ENCODE measurements at places on chromosomes 16 and 17. TPM values are rescaled to one million over a fixed set of nuclear protein-coding genes. Genes with fewer than 3 reads are reported as not detected.

HOXB9 gene
- total RNA-seq = not detected

ETV4 gene
- total RNA-seq = 4.3 TPM

WNK4 gene
- total RNA-seq = not detected

MT1A gene
- total RNA-seq = not detected

ACSM3 gene
- total RNA-seq = 4.4 TPM

BCAR1 gene
- total RNA-seq = 54.8 TPM

SHBG gene
- not detected for total RNA-seq

CIITA gene
- 7.2 TPM for total RNA-seq

PIPOX gene
- total RNA-seq = 1.2 TPM

WSCD1 gene
- total RNA-seq = 29.5 TPM

WNT3 gene
- total RNA-seq = 1.4 TPM

KRTAP2-3 gene
- not detected for total RNA-seq

MYO18A gene
- 236 TPM for total RNA-seq

NPIPA2 gene
- not detected for total RNA-seq

VASN gene
- 16.8 TPM for total RNA-seq

SOST gene
- total RNA-seq = not detected

KRTAP4-4 gene
- total RNA-seq = not detected

SERPINF2 gene
- not detected for total RNA-seq

CCDC144A gene
- 3.3 TPM for total RNA-seq

CSF3 gene
- total RNA-seq = not detected

NKD1 gene
- total RNA-seq = 15.7 TPM

TPPP3 gene
- total RNA-seq = 135 TPM

NLRC5 gene
- 14.2 TPM for total RNA-seq

DPEP3 gene
- not detected for total RNA-seq

All from tongue (tissue), 3 donors.